Activated naive CD8-positive, alpha-beta T cell treated with anti-CD3 and anti-CD28 coated beads for 36 hours (primary cell): ENCODE measurements at places on chromosomes 3 and 15. TPM values are rescaled to one million over a fixed set of nuclear protein-coding genes. Genes with fewer than 3 reads are reported as not detected.

The GHSR gene
- not detected for total RNA-seq

The CSPG4 gene
- total RNA-seq, result not detected

The ZMYND10 gene
- total RNA-seq, result 0.39 TPM

GRCh38 chr3:42847731-42848130 lies 27.9 kb downstream of the CYP8B1 start:
- no peaks in the 10 kb centered on the region for H3K27me3 ChIP-seq
- peaks cover 3% of the 10 kb centered on the region for H3K36me3 ChIP-seq
- peaks cover 19% of the 10 kb centered on the region for H3K4me1 ChIP-seq

DNA sequence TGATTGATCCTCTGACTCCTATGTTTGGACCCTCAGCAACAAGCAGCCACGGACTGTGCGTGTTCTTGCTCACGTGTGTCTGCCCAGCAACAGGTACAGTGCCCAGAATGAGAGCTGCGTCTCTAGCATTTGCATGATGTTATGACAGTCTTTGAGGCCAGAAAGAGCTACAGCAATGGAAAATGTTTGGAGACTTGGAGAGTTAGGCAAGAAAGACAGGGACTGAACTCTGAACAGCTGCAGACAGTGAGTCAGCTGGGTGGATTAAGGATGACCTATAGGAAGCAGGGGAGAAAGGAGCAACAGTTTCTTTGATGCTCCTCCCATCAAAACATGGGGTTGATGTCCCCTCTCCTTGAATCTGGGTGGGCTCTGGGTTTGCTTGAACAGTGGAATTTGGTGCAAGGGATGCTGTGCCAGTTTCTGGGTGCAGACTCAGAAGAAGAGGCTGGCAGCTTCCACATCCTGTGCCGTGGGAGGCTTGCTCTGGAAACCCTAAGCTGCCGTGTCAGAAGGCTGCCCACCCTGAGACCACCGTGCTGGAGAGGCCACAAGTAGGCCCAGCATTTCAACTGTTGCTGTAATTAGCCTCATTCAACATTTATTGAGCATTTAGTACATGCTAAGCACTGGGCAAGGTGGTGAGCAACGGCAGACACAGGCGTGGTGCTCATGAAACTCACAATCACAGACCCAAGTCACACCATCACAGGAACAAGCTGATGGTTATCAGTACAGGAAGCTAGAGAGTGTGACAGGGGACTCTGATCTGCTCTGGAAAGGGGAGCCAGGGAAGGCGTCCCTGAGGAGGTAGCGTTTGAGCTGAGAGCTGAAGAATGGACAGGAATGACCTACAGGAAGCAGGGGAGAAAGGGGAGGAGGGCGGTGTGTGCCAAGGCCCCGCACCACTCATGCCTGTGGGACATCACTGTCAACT lies 21.7 kb downstream of the CCR9 start:
- H3K4me1 ChIP-seq, result peaks cover 14% of the 10 kb centered on the region
- no peak overlapping the region for H3K27ac ChIP-seq
- no peak overlapping the region for H3K4me3 ChIP-seq
- DNase-seq, result no peak
- H3K27me3 ChIP-seq, result peaks cover 26% of the 10 kb centered on the region

- no peaks in the 10 kb centered on the region for H3K27me3 ChIP-seq
- no peak overlapping the region for H3K4me3 ChIP-seq
- H3K27ac ChIP-seq, result no peak overlapping the region
These were observed 406.6 kb upstream of the DPPA4 start for GRCh38 chr3:109743981-109744380.

- H3K27ac ChIP-seq, result no peak overlapping the region
- no peak overlapping the region for H3K4me3 ChIP-seq
- H3K27me3 ChIP-seq, result no peaks in the 10 kb centered on the region
These were observed 309.1 kb downstream of the KCNH8 start for GRCh38 chr3:19457449-19457848.

- peak overlapping the region; percentile 67 for H3K27ac ChIP-seq
- peaks cover 50% of the 10 kb centered on the region for H3K4me1 ChIP-seq
- peaks cover 15% of the 10 kb centered on the region for H3K36me3 ChIP-seq
- H3K27me3 ChIP-seq, result no peaks in the 10 kb centered on the region
- no peak overlapping the region for H3K4me3 ChIP-seq
- no peak for DNase-seq
These were observed 2.1 kb upstream of the POLR2M start for GRCh38 chr15:57704441-57704840.
